Cerebellar nuclear complex (tissue), 1 donor: ENCODE measurements at places on chromosomes 3 and 15.

DNA sequence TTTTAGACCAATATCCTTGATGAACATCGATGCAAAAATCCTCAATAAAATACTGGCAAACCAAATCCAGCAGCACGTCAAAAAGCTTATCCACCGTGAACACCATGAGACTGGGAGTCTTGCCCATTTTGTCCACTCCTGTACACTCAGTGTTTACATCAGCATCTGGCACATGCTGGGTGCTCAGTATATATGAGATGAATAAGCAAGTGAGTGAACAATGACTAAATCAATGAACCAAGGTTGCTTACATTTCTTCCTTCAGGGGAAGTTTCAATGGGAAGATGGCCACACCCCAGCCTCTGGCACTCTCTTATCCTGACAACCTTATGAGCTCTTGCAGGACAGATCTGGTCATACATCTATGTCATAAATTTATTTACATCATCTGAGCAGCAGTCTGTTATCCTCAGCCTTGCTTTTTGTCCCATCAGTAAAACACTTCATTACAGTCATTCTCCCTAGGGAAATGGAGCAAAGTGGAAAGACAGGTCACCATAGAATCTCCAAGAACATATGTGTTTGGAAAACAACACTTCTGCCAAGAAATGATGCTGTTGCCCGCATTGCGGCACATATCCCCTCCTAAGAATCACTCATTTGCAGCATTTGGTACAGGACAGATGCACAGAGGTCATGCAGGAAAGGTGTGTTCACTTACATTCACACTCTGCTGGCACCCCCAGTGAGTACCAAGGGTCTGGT is 171.8 kb upstream of the EIF1B start:
- DNase-seq: no peak

DNA sequence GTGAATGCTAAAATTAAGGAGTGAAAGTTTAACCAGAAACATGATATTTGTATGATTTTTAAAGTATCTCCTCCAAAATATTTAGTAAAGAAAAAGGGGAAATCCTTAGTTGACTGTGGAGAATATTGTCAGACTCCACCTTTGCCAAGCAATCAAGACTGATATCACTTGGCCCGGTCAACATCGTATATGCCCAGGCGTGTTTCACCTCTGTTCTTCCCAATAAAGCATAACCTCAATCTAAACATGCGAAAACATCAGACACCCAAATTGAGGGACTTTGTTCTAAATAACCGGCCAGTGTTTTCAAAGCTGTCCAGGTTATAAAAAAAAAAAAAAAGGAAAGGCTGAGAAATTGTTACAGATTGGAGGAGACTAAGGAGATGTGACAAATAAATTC is 54.2 kb upstream of the PPP4R2 start:
- no peak for DNase-seq

DNA sequence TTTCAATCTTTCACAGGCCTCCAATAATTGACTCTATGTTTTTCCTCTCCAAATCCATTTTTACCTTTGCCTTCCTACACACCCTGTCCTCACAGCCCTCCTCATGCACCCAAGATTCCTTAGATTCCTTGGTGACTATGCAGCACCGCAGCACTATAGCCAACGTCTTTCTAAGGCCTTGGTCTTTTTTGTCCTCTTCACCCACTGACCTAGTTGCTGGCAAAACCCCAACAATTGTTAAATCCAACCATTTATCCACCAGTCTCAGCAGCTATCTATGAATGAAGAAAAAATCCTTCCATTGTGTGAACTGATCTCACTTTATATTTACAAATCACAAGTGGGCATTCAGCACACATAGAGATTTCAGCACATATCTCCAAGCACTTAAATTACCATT is 203.9 kb downstream of the VGLL3 start:
- DNase-seq: no peak

- no peak for DNase-seq
Observed at GRCh38 chr3:127458696-127459604, 131.6 kb downstream of the TPRA1 start.

- DNase-seq: no peak
Observed at GRCh38 chr3:146117406-146118285, 43.3 kb downstream of the PLOD2 start.

DNA sequence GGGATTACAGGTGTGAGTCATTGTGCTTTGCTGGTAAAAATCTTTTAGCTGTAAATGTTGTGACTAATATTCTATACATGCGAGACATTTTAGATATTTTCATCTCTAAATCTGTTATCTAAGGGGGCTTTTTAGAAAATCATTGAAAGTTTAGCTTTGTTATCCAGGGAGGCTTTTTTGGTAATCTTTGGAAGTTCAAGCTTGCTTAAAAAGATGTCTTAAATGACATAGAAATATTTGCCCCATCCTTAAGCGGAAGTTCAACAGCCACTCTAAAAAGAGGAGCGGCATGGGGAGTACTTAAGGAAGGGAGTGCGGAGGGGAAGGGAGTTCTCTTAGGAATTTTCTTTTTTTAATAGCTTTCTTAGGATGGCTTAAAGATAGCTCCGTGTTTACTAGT is 26.1 kb downstream of the DNAJC13 start:
- no peak for DNase-seq

DNA sequence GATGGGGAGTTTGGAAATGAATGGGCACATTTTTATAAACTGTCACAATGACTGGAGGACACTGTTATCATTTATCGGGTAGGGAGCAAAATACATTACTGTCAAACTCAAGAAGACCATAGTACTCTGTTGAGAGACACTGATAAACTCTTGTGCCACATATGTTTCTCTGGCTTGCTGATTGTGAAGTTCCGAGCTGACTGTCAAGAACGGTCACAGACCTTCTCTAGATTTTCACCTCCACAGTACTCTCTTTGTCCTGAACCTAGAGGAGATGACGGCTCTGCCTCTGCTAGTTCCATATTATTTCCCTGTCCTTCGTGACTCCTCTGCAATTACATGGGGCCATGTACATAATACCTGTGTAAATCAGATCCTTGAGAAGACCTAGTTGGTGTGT is 451.9 kb downstream of the LPP start:
- DNase-seq: no peak
